ENCODE measurements at places on chromosomes 7 and 10.

DNA sequence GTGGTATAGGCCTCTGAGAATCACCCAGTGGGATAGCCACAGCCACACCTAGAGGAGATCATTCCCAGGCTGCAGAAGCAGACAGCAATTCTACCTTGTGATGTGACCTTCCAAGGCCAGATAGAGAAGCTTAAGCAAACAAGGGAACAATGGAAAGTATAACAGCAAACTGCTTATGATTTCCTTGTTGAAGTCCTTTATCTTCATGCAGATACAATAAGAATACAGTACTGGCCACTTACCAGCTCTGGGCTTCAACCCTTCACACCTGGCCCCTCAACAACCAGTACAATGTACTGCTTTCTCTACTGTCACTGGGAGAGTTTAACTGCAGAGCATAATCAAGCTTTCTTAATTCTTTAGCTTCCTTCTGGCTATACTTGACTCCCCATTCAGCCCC lies 22.6 kb upstream of the DDX50 start:
- DNase-seq = no peak

GRCh38 chr10:117075064-117075463 lies 63.0 kb downstream of the VAX1 start:
- no peak for DNase-seq

- no peak for DNase-seq
Measured at GRCh38 chr10:2978111-2978510, 89.2 kb upstream of the PFKP start.

- no peak for DNase-seq
Measured at GRCh38 chr7:69800495-69800894, 202.2 kb downstream of the AUTS2 start.

DNA sequence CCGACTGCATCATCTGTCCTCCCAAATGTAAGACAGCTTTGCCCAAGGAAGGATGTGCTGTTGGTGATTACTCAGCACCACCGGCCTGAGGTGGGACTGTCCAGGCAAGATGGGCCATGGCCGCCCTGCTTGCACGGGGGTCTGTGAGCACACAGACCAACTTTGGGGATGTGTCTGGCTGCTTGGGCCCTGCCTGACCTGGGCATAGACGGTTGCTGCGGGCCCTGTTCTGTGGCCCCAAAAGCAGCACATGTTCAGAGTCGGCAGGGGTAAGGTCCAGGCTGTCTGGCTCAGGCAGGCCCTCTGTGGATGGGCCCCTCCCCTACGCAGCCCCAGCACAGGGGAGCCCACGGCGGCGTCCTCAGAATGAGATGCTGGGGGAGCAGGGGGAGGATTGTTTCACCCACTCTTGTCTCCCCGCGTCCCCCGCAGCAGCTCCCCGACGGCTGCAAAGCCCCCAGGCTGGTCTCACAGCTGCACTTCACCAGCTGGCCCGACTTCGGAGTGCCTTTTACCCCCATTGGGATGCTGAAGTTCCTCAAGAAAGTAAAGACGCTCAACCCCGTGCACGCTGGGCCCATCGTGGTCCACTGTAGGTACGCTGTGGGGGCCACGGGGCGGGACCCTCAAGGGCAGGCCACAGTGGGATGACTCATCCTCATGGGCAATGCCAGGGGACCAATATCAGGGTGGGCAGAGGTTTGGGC lies 58.4 kb downstream of the MKI67 start:
- DNase-seq = no peak

GRCh38 chr7:48096273-48096672 lies 7.2 kb downstream of the UPP1 start:
- DNase-seq = no peak

DNA sequence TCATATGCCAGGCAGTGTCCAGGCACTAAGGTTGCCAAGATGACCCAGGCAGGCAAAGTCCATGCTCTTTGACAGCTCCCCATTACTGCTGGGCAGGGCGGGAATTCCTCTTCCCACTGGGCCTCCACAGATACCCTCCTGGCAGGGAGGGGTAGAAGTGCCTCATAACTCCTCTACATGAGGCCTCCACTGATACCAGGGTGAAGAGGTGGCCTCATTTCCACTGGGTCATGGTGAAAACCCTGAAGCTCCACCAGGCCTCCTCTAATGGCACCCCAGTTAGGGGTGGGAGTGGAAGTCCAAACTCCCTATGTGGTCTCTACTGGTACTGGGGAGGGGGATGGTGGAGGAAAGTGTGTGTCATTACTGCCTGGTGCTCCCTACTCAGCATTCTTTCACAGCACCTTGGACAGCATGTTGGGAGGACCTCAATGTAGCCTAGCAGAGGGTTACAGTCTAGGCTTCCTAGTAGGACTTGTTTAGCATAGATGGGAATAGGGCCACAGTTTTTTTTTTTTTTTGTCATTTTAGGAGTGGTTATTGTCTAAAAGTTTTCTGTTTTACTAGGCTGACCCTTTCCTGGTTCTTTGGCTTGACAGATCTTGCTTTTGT lies 34.6 kb upstream of the GLCCI1 start:
- DNase-seq = no peak

DNA sequence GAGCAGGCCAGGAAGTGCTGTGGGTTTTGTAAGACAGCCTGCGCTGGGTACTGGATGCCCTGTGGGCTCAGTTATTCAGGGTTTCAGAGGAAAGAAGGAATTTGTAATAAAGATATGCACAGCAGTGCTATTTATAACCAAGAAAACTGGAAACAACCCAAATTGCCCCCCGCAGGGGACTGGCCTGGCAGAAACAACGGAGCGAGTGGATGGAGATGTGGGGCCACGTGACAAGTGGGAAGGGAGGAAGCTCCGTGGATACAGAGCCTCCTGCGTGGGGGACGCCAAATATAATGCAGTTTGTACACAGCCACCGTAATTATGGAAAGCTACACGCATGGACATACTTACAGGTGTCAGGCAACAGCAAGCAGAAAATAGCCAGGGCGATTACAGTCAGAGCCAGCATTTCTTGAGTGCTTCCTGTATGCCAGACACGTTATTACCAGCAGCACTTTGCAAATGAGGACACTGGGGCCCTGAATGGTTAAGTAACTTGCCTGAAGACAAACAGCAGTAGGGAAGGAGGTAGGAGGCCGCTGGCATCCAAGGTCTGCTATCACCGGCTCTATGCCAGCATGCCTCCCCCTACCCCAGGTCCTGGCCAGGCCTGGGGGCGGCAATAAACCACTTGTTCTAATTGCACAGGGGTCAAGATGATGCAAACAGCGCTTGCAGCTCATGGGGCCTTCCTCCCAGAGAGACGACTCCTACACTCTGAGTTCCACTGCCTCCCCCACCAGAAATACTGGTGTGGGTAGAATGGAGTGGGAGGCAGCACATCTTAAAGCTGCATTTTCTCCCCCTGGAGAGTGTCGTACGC lies 8.7 kb upstream of the CAMK2B start:
- no peak for DNase-seq

DNA sequence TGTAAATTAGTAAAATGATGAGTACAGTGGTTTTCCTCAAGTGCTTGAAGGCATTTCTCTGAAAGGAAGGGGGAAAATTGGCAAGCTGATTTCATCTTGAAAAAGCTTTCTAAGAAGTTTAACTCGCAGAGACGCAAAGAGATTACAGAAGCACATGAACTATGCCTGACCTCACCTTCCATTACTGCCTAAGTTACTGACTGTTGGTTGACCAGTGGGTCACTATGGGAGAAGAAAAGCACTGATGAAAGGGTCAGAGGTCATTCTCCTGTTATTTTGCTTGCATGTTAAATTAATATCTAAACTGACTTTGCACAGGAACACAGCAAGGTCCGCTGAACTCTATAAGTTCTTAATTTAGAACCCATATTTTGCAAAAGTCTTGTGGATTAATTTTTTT lies 225.6 kb downstream of the ARL4A start:
- DNase-seq = no peak

- no peak for DNase-seq
Measured at GRCh38 chr10:121696854-121697253, 98.6 kb upstream of the FGFR2 start.

DNA sequence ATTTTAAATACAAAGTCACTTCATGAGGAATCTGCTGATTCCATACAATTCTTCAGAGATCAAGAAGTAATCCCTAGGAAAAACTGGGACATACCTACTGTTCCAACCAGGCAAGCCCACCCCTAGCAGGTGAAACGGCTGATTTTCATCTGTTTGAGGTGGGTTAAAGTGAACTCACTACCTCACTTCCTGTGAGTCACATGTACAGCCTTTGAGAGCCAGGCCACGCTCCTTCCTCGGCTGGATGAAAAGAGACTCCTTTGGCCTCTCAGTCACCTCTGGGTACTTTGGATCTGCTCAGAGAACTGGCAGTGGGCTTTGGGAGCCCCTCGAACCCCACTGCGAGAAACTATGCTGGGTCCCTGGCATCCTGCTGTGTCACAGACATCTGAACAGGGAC lies 68.2 kb downstream of the CHST15 start:
- no peak for DNase-seq

GRCh38 chr7:50681432-50682045 lies 101.2 kb downstream of the GRB10 start:
- DNase-seq = no peak

DNA sequence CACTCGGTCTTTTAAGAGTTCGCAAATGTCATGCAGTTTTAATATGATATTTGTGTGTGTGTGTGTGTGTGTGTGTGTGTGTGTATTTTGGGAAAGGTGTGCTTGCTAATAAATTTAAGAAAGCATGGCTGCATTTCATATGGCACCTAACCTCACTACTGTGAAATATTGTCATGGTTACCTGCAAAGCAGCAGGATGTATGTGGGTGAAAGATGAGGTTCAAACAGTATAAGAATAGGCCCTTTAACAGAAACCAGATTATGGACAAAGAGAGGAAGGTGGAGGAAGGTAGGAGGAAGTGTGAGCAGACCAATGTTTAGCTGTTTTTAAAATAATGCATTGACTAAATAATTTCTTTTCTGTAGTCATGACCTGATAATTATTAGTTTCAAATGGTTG lies 73.5 kb upstream of the CACNA2D1 start:
- no peak for DNase-seq

- no peak for DNase-seq
Measured at GRCh38 chr10:116723428-116724281, 18.7 kb downstream of the HSPA12A start.

GRCh38 chr7:149854611-149855360 lies 16.6 kb downstream of the ZNF862 start:
- DNase-seq = no peak

DNA sequence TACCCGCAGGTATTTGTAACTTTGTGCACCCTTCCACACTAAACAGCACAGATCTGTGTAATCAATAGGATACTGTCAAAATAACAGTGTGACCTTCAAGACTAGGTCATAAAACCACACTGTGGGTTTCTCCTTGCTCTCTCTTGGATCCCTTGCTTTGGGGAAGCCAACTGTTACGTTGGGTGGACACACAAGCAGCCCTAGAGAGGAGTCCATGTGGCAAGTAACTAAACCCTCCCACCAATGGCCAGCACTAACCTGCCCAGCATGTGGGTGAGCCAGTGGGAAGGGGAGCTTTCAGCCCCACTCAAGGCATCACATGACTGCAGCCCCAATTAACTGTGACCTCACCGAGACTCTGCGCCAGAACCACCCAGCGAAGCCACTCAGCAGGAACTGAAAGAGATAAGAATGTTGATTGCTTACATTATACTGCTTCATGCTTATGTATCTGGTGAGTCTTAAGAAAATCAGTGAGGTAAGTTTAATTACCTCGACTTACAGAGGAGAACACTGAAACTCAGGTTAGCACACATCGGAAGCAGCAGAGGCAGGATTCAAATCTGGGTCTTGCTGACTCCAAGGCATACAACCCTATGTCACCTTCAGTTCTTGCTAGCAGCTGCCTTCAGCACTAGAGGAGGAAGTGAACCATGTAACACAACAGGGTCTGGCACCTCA lies 9.4 kb upstream of the ZC3HAV1 start:
- no peak for DNase-seq

DNA sequence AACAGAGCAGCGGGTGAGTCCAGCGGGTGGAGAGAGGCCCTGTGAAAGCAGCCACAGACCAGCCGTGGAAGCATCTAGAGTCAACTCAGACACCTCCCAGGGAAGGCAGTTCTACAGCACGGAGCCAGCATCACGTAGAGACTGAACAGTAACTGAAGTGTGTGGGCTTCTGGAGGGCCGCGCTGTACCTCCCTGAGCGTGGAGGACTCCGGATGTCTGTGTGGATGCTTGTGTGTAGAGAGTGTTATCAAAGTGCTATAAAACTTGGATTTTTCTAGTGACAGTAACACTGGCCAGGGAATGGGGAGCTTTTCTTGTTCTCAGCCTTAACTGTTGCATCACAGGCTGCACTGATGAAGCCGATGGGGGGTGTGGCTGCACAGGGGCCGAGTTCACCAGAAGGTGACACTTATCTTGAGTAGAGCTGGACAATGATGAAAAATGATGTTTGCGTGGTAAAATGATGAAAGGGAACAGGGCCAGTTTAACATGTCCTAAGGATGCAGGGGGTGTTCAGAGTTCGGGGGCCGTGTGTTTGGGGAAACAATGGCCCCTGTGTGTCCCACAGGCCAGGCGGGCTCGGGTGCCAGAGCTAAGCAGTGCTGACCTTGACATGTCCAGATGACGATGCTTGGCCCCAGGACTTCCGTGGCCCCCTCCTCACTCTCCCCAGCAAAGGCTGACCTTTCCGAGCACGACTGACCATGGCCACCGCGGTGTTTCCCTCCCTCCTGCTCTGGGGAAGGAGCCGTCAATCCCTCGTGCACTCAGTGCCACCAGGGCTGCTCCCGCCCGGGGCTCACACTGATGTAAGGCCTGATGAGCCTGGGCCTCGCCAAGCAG lies 21.9 kb downstream of the MNX1 start:
- no peak for DNase-seq

- no peak for DNase-seq
Measured at GRCh38 chr10:91208642-91209041, 11.8 kb upstream of the PCGF5 start.

DNA sequence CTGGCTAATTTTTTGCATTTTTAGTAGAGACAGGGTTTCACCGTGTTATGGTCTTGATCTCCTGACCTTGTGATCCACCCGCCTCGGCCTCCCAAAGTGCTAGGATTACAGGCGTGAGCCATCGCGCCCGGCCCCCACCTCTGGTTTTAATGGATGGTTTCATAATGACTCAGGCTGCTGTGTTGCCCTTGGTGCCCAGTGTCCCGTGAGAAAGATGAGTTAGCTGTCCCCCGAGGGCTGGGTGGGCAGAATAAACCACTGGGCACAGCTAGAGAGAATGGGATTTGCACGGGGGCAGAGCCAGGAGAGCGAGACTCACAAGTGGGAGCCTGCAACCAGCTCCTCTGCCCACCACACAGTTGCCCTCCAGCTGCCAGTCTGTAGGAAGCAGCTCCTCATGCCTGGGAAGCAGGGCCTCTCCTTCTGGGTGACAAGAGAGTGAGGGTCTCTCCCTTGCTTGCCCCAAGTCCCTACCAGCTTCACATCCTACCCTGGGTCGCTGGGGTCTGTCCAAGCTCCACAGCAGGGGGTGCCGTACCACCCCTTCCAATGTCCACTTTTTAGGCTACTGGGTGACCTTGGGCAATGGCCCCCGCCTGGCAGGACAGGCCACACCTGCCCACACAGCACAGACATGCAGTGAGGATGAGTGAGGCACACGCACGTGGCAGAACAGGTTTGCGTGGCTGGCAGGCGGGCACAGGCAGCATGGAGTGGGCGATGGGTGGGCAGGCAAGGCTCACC lies 16.1 kb upstream of the NDST2 start:
- no peak for DNase-seq

- no peak for DNase-seq
Measured at GRCh38 chr7:82179311-82179710, 264.3 kb downstream of the CACNA2D1 start.

- no peak for DNase-seq
Measured at GRCh38 chr10:43340619-43341018, 30.8 kb upstream of the FXYD4 start.

GRCh38 chr7:87219545-87220025 lies at the start of gene TMEM243:
TMEM243 (minus strand) TSS chr7:87219732; CDS start chr7:87219503, 229 bp downstream.
- DNase-seq = peak; percentile 81

Measured in stimulated activated CD4-positive, alpha-beta T cell treated with anti-CD3 and anti-CD28 coated beads, Interleukin-4, amount 100 ng/mL, for 1 hour (primary cell).